Kidney (tissue), 22 donors: ENCODE measurements at places on chromosomes 3 and 15. TPM values are rescaled to one million over a fixed set of nuclear protein-coding genes. Genes with fewer than 3 reads are reported as not detected.

- no peaks in the 10 kb centered on the region for H3K27me3 ChIP-seq
- H3K4me1 ChIP-seq, result no peaks in the 10 kb centered on the region
- DNase-seq, result peak; percentile 42
- no peak overlapping the region for H3K27ac ChIP-seq
- H3K4me3 ChIP-seq, result no peak overlapping the region
- H3K36me3 ChIP-seq, result no peaks in the 10 kb centered on the region
These were observed 500.6 kb downstream of the PYDC2 start for GRCh38 chr3:191961529-191961928.

DNA sequence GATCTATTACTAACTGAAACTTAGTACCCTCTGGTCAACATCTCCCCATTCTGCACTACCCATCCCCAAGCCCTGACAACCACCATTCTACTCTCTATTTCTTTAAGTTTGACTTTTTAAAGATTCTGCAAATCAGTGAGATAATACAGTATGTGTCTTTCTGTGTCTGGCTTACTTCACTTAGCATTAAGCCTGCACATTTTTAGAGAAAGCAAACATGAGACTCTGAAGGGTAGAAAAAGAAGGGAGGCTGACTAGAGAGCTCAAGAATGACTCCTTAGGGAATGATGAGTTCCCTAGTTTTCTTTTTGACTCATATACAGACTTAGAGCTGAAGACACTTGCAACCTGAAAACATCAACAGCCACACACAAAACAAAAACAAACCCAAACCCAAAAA is 311.3 kb downstream of the SQOR start:
- H3K27me3 ChIP-seq, result no peaks in the 10 kb centered on the region
- no peak for DNase-seq
- no peaks in the 10 kb centered on the region for H3K4me1 ChIP-seq

GRCh38 chr3:53650928-53651661 is 156.7 kb downstream of the CACNA1D start:
- no peaks in the 10 kb centered on the region for H3K27me3 ChIP-seq
- no peak overlapping the region for H3K27ac ChIP-seq
- no peak for DNase-seq
- no peak overlapping the region for H3K4me3 ChIP-seq
- H3K4me1 ChIP-seq, result peaks cover 9% of the 10 kb centered on the region

DNA sequence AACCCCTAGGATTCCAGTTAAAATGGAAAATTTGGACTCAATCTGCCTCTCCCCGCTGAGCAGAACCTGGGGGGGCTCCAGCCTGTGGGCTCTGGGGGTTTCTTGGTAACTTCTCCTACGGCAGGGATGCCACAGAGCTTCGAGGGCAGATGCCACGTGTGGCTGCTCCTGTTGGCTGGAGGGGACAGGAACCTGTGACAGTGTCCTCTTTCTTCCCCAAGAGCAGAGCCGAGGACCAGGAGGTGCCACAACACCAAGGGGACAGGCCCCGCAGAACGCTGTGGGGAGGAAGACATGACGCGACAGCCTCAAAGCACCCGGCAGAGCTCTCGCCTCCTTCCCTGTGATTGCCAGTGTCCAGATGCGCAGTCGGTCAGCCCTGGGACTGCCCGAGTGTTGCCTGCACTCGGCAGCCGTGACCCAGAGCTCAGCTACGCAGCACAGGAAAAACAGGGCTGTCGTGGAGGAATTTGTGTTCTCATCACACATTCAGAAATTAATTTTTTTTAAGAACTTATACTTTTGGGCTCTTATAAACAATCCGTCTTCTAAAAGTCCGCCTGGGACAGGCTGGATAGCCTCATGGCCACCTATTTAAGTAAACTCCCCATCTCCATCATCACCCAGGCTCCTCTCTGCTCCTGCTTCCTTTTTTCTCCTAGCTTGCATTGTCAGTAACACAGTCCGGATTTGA is 131.9 kb upstream of the MEF2A start:
- peak; percentile 31 for DNase-seq
- no peak overlapping the region for H3K27ac ChIP-seq
- H3K27me3 ChIP-seq, result no peaks in the 10 kb centered on the region
- H3K36me3 ChIP-seq, result no peaks in the 10 kb centered on the region

The CCR3 gene
- not detected for total RNA-seq

The ZNF197 gene
- total RNA-seq, result 19.3 TPM

GRCh38 chr3:133532951-133533350 is 40.5 kb upstream of the CDV3 start:
- no peaks in the 10 kb centered on the region for H3K27me3 ChIP-seq
- H3K4me3 ChIP-seq, result no peak overlapping the region
- no peaks in the 10 kb centered on the region for H3K36me3 ChIP-seq
- no peaks in the 10 kb centered on the region for H3K4me1 ChIP-seq
- DNase-seq, result no peak
- no peak overlapping the region for H3K27ac ChIP-seq

GRCh38 chr3:188734395-188734794 is 437.4 kb upstream of the TPRG1 start:
- no peaks in the 10 kb centered on the region for H3K27me3 ChIP-seq
- no peaks in the 10 kb centered on the region for H3K4me1 ChIP-seq
- H3K4me3 ChIP-seq, result no peak overlapping the region
- no peak overlapping the region for H3K27ac ChIP-seq
- DNase-seq, result no peak

The GASK1A gene
- total RNA-seq, result 7.3 TPM

DNA sequence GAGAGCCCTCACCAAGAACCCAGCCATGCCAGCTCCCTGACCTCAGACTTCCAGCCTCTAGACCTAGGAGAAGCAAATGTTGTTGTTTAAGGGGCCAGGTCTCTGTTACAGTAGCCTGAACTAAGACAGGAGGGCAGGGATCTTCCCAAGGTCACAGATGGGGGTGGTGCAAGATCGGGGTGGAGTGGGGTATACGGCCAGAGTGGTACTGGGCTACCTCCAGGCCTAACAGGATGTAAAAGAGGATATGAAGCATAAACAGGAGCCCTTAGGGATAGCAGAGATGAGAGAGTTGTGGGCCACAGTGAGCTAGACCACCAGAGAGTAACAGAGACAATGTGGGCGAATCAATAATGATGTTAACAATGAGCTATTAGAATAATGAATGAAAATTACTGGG is 82.9 kb downstream of the TOP2B start:
- H3K4me1 ChIP-seq, result peaks cover 2% of the 10 kb centered on the region
- no peaks in the 10 kb centered on the region for H3K27me3 ChIP-seq
- no peak overlapping the region for H3K27ac ChIP-seq
- H3K4me3 ChIP-seq, result no peak overlapping the region
- H3K36me3 ChIP-seq, result peaks cover 11% of the 10 kb centered on the region
- DNase-seq, result no peak

DNA sequence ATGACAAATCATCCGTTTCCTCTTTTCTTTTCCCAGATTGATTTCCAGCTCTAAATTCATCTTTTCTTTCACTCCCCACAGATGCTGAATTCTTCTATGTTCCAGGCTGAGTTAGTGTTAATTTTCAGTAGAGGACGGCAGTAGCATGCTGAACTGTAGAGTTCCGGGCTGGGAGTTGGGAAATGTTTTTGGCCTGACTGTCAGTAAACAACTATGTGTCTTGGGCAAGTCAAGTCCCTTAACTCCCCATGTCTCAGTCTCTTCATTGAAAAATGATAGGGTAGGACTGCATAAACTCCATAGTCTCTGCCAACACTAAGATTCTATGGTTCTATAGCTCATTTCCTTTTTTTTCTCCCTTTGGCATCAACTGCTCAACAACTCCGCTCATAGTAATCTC is 333.9 kb downstream of the TIGIT start:
- H3K36me3 ChIP-seq, result peaks cover 3% of the 10 kb centered on the region
- H3K27ac ChIP-seq, result peak overlapping the region; percentile 15
- H3K27me3 ChIP-seq, result no peaks in the 10 kb centered on the region
- H3K4me1 ChIP-seq, result peaks cover 15% of the 10 kb centered on the region

DNA sequence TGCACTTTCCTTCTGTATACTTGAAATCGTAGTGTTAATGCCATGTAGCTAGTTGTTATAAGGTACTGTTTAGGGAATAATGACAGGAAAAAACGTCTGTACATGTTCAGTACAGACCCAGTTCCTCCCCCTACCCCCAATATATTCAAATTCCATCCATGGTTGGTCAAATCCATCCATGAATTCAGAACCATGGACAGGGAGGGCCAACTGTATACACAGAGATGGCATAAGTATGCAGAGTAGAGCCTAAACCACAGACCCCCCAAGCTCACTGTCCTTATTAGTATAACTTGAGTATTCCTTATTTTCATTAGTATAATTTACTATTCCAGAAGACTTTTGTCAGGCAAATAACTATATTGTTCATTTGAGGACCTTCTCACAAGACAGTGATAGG is 51.2 kb upstream of the ADAMTS17 start:
- H3K27me3 ChIP-seq, result no peaks in the 10 kb centered on the region
- no peaks in the 10 kb centered on the region for H3K36me3 ChIP-seq
- DNase-seq, result no peak
- H3K27ac ChIP-seq, result no peak overlapping the region
- no peaks in the 10 kb centered on the region for H3K4me1 ChIP-seq
- H3K4me3 ChIP-seq, result no peak overlapping the region

The GHRL gene
- 1.2 TPM for total RNA-seq

DNA sequence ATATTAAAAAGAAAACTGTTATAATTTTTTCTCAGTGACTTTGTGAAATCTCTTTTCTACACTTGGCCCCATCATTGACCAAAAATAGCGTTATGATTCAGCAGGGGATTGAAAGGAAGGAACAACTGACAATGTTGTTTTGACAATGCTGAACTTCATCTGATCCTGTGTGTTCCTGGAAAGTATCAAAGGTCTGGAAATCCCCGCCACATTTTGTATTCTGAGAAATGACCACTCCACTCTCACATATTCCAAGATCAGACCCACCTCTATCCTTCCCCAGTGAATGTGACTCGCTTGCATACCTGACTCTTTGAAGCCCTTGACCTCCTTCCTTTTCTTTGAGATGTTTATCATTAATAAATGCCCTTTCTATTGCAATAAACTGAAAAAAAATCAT is 9.7 kb upstream of the RIOX2 start:
- H3K36me3 ChIP-seq, result no peaks in the 10 kb centered on the region
- no peak overlapping the region for H3K4me3 ChIP-seq
- H3K27me3 ChIP-seq, result no peaks in the 10 kb centered on the region
- DNase-seq, result no peak
- H3K27ac ChIP-seq, result no peak overlapping the region
- peaks cover 8% of the 10 kb centered on the region for H3K4me1 ChIP-seq

DNA sequence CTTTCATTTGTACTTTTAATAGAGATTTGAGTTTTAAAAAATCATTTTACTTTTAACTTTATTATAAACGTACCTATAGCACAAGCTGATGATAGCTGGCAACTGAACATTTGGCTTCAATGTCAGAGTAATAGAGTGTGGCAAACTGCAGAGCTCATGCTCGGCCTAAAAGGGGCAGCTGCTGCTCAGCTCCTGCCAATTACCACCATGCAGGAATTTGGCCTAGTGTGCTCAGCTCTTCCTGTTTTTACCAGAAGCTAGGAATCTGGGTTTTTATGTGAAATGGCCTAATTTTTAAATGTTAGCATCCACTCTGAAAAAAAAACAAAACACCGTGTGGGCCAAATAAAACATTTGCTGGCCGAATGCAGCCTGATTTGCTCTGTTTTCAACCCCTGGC is 1.8 kb downstream of the IFT122 start:
- no peak for DNase-seq
- H3K36me3 ChIP-seq, result peaks cover 12% of the 10 kb centered on the region
- H3K4me1 ChIP-seq, result peaks cover 20% of the 10 kb centered on the region
